ENCODE measurements at places on chromosomes 3 and 15. TPM values are rescaled to one million over a fixed set of nuclear protein-coding genes. Genes with fewer than 3 reads are reported as not detected.

- no peak for DNase-seq
These were observed 20.4 kb downstream of the ARPP21 start for GRCh38 chr3:35659768-35660167.

GRCh38 chr15:41494190-41494921 is 682 bp downstream of the ITPKA start:
- DNase-seq: no peak

DNA sequence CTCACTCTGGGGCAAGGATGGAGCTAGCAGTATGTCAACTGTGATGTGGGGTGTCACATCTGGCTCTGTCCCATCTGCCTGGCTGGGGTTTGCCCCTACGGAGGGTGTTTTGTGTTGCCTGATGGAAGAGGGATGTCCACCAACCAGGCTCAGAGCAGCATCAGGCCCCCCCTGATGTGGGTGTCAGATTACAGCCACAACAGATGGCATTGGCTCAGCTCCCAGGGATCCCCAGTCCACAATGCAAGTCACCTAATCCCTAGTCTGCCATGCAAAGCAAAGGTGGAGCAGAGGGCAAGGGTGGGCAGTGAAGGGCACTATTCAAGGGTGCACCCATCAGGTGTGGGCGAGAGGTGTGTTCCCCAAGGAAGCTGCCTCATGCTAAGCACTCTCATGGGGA is 48.9 kb upstream of the AMOTL2 start:
- no peak for DNase-seq

SLC51A gene
- polyA plus RNA-seq: 10.8 TPM

C3orf62 gene
- 12.6 TPM for polyA plus RNA-seq

CLDN1 gene
- 52.4 TPM for polyA plus RNA-seq

FOXL2 gene
- polyA plus RNA-seq: not detected

- DNase-seq: no peak
These were observed 29.1 kb downstream of the SLC6A6 start for GRCh38 chr3:14431452-14431916.

DNA sequence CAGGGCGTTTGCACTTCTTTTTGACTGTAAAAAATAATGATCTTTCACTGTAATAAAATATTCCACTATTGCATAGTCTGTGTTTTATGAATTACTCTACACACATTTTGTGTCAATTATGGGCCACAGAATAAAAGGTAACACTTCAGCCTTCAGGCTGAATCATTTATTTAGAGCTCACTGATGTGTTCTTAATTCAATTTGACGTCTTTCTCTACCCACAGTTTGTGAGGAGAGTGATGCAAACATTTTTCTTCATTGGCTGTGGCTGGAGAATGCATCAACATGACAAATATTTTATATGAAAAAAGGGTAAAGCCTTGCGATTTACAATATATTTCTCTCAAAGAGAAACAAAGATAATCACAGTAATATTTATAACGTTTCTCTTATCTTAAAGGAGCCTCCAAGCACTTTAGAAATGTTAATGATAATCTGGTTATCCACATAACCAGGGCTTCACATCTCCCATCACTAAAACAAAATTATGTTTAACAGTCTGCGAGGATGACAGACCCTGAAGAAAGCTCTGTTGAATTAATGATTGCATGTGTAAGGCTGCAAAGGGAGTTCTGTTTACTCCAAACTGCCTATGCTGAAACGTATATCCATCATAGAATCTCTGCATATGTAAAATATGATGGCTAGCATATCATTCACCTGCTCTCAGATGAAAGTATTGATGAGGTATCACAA is 951.3 kb downstream of the ZPLD1 start:
- DNase-seq: no peak
